ENCODE measurements at places on chromosomes 3 and 15.

GRCh38 chr3:159964166-159964973 is 24.3 kb upstream of the IL12A start:
- no peak for DNase-seq

DNA sequence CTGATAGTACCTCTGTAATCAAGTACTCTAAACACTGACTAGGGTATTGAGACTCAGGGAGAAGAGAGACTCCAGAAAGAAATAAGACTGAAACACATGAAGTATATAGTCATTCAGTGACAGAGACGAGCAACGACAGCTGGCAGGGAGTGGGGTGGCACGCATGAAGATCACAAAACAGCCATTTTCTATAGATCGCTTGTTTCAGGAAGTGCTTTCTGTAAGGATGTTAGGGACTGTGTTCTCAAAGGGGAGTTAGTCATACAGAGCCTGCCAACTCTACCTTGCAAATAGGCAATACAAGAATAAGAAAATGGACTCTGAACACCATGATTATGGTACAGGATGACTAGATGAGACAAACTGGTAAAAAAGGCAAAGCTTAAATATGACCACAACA is 139.5 kb downstream of the TBL1XR1 start:
- peak; percentile 25 for DNase-seq

GRCh38 chr3:185363662-185364203 is 797 bp downstream of the MAP3K13 start:
- no peak for DNase-seq

GRCh38 chr3:158420654-158421396 is 150.2 kb upstream of the MLF1 start:
- no peak for DNase-seq

All from stimulated activated CD4-positive, alpha-beta T cell treated with anti-CD3 and anti-CD28 coated beads, TNF-alpha, amount 100 ng/mL, for 48 hours (primary cell).